ENCODE measurements at places on chromosomes 2 and 18. TPM values are rescaled to one million over a fixed set of nuclear protein-coding genes. Genes with fewer than 3 reads are reported as not detected.

RAPGEF4 gene
- total RNA-seq: 6.2 TPM

ELMOD3 gene
- 9.9 TPM for total RNA-seq

ICOS gene
- total RNA-seq: not detected

PDE11A gene
- total RNA-seq: under 0.01 TPM

PLEKHA3 gene
- 8.9 TPM for total RNA-seq

NOSTRIN gene
- total RNA-seq: 0.36 TPM

All from endothelial cell of coronary artery (primary cell).